ENCODE measurements at places on chromosomes 16 and 17. TPM values are rescaled to one million over a fixed set of nuclear protein-coding genes. Genes with fewer than 3 reads are reported as not detected.

The CCL15 gene
- not detected for total RNA-seq

The TBX21 gene
- total RNA-seq, result not detected

The OR2C1 gene
- not detected for total RNA-seq

The CCDC200 gene
- total RNA-seq, result not detected

The TBC1D3C gene
- total RNA-seq, result 0.38 TPM

The NECAB2 gene
- not detected for total RNA-seq

The MEFV gene
- not detected for total RNA-seq

The KRT17 gene
- total RNA-seq, result 30,463 TPM

The NDRG4 gene
- 2.8 TPM for total RNA-seq

The HS3ST3A1 gene
- 0.53 TPM for total RNA-seq

All from bronchial epithelial cell (primary cell).